Activated gamma-delta T cell (primary cell): ENCODE measurements at places on chromosomes 11 and 22.

- no peak for DNase-seq
These were observed 28.5 kb downstream of the OPCML start for GRCh38 chr11:133503776-133504175.

GRCh38 chr11:122628810-122629555 is 26.5 kb upstream of the UBASH3B start:
- no peak for DNase-seq

DNA sequence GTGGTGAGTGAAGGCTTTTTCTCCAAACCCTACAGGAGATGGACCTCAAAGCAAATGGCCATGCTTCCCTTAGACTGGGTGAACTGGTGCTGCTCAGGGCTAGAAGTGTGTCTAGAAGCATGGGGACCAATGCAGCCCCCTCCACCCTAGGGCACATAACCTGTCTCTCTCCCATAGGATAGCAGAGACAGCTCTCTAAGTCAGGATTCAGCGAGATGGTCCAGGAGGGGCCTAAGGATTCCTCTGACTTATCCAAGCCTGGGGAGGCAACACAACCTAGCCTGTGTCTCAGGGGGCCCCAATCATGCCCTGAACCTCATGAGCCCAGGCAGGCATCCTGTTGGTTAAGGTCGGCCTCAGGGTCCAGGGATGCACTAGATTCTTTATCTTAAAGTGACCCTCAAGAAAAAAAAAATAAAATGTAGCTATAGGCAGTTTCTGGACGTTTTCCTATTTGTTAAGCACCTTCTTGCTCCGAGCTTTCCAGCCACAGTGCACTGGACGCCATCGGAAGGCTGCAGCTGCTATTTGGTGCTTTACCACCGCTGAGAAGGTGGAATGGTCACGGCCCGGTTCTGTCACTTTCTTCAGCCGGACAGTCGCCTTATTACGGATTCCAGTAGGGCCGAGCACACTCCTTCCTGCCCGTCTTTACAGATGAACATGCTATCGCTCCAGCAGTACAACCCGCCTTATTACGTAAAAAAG is 5.0 kb upstream of the CCND1 start:
- DNase-seq = no peak

DNA sequence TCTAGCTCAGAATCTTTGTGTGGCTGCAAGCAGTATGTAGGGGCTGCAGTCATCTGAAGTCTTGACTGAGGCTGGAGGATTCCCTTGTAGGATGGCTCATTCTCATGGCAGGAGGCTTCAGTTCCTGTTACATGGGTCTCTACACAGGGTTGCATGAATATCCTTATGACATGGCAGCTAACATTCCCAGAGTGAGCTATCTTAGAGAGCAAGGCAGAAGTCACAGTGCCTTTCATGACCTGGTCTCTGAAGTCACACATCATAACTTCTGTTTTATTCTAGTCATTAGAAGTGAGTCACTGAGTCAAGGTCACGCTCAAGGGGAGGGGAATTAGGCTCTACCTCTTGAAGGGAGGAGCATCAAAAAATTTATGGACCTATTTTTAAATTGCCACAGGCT is 10.3 kb upstream of the SPON1 start:
- no peak for DNase-seq

- DNase-seq = no peak
These were observed 10.4 kb upstream of the TUB start for GRCh38 chr11:8070417-8071115.

GRCh38 chr22:38415046-38415445 is 40.0 kb downstream of the KCNJ4 start:
- no peak for DNase-seq

DNA sequence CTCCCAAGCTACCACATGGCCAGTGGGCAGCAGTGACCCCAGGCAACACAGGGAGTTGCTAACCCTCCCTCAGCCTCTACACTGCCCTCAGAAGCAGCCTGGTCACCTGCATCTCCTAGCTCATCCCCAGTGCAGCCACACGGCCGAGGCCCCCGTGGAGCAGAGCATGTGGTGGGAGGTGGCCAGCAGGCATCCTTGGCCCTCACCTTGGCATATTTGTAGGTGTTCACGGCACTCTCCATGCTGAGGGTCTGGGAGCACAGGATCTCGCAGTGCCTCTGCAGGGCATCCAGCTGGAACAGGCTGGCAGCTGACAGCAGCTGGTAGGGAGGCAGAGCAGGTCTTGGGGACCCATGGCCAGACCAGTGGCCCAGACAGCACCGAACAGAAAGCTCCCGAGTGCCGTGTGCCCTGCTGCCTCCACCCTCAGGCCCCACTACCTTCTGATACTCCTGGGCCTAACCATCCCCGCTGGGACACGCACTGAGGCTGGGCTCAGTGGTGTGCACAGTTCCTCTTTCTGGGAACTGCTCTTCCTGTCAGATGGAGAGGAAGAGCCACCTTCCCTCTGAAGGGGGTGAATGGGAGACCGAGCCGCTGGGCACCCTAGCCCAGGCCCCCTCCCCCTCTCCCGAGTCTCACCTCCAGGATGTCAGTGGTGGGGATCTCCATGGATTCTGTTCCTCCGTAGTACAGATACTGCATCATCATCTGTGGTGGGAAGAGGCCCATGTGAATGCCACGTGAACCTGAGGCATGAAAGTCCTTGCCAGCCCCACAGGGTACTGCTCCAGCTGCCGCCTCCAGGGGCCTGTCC is 48.8 kb downstream of the NAT10 start:
- DNase-seq = no peak

- no peak for DNase-seq
These were observed 114.8 kb downstream of the SNX19 start for GRCh38 chr11:130801333-130802122.

DNA sequence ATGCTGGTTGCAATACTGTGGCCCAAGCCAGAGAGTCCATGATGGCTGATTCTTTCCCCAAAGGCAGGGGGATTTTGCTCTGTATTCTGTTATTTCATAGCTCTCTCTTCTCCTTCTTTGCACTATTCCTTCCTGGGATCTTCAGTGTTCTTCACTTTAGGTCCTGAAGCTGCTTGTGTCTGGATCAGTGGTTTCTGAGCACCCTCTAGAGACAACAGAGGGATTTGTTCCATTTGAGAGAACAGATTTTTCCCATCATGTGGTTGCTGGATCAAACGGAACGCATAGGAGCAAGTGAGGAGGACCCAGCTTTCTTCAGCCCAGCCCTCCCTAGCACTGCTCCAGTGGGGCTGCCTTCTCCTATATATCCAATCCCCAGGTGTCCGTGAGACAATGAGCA is 68.7 kb upstream of the SYN3 start:
- no peak for DNase-seq

GRCh38 chr11:33899400-33900037 is 7.6 kb upstream of the LMO2 start:
- DNase-seq = no peak

- no peak for DNase-seq
These were observed 18.3 kb downstream of the PIK3IP1 start for GRCh38 chr22:31274017-31274416.

GRCh38 chr22:27329966-27330645 is 471.4 kb downstream of the MN1 start:
- no peak for DNase-seq

DNA sequence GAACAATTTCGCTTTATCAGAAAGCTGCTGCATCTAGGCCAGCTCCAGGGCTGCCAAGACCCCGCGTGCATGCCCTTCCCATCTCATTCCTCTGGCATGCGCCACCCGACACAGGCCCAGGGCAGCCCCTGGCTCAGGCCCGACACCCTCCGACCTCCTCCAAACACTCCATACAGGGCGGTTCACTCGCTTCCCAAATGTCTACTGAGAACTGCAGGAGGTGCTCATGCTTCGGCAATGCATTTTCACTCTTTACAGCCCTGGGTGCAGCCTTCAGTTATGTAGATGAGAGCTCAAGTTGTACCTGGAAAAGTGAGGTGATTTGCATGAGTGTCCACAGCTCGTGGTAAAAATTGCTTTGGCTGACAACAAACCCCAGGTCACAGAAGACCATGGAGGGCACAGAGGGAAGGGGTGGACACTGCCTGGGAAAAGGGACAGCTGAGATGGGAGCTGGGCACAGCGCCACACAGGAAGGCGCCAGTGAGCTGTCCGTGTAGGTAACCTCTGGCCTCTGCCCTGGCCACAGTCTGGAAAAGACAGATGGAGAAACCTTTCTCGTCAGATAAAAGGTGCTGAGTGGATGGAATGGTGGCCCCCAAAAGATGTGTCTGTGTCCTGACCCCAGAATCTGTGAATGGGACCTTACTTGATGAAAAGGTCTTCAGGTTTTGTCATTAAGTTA is 1351.9 kb downstream of the BRD1 start:
- no peak for DNase-seq

GRCh38 chr11:119108857-119109221 is 1.7 kb downstream of the C2CD2L start:
- DNase-seq = no peak

- no peak for DNase-seq
These were observed 33.1 kb upstream of the PICALM start for GRCh38 chr11:86101941-86102407.

DNA sequence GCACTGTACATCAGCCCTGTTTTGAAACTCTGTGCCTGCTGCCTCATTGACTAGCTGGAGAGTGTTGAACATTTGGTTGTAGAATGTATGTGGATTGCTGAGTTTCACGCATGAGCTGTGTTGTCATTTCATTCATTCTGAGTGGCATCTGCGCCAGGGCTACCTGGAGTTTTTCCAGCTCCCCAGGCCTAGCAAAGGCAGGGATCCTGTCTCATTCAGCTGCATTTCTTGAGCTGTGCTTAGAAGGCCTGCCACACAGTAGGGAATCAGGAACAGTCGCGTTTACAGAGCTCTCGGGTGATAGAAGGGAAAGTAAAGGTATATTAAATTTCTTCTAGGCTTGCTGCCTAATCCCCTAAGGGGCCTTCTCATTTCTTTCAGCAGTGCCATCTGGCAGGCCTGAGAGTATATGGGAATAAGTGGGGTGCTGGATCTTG is 44.3 kb downstream of the PTPRJ start:
- no peak for DNase-seq

DNA sequence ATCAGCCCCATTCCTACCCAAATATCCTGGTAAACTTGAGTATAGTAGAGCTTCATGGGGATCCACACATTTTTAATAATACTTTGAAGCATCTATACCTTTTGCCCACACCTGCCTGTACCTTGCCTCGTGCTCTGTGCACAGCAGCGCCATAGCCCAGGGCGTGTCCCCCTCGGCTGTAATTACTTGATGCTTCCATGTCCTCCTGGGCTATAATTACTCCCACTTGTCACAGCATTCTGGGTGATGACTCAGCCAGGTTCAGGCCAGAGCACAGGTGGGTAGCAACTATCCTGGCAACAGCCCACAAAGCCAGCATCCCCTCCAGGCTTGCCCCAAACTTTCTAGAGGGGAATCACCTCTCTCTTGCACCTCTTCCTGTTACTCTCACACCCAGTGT is 23.7 kb upstream of the SLC36A4 start:
- no peak for DNase-seq

- no peak for DNase-seq
These were observed 21.7 kb downstream of the WNT11 start for GRCh38 chr11:76184551-76184993.

DNA sequence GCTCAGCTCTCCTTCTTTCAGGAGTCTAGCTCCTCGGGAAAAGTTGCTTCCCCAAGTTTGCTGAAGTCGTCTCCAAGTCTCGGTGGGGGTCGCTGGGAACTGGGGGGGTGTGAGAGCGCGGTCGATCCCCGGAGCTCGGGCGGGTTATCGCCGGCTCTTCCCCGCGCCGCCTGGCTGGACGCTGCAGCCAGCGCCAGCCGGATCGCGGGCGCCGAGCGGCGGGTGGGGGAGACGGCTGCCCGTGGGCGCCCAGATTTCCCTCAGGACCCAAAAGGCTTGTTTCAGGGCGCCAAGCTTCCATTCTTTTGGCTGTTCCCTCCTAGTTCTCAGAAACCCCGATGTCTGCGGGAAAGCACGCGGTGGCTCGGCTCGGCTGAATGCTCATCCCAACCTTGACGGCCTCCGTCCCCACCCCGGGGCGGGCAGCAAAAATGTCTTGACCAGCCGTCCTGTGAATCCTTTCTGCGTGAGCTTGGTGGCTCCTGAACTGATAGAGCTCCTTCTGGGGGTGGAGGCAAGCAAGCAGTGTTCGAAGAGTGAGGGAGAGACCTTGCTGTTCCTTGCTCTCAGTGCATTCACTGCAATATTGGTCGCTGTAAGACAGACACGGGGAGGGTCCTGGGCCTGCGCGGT is 1.7 kb downstream of the ZBTB16 start:
- DNase-seq = no peak

DNA sequence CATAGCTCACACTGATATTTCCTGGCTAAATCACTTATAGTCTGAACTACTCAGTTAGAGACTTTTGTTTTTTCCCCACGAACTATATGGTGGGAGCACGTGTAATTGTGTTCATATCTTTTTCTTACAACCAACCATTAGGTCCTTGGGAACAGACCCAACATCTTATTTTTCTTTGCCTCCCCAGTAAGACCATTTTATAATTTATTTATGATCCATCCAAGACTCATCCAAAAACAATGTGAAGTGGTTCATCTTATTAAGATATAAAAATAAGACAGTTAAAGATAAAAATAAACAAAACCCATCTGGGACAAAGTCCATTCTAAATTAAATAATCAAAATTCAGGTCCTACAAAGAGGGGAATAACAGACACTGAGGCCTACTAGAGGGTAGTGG is 90.8 kb downstream of the FAM168A start:
- no peak for DNase-seq

DNA sequence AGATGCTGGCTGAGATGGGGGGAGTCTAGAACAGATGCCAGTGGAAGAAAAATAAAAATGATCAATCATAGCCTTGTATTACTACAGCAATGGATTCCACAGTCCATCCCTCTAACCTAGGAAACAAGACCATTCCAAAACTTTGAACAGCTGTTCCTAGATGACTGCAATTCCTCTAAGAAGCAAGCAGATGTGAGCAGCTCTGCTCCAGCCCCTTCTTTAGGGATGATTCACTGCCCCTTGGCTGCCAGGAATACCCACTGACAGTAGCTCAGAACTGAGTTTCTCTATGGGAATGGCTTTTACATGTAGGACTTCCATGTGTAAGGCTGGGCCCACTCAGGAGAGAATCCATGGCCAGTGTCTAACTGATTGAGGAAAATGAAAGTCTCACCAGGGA is 943.9 kb downstream of the OPCML start:
- no peak for DNase-seq

GRCh38 chr11:1549338-1550330 is 22.4 kb downstream of the DUSP8 start:
- no peak for DNase-seq

DNA sequence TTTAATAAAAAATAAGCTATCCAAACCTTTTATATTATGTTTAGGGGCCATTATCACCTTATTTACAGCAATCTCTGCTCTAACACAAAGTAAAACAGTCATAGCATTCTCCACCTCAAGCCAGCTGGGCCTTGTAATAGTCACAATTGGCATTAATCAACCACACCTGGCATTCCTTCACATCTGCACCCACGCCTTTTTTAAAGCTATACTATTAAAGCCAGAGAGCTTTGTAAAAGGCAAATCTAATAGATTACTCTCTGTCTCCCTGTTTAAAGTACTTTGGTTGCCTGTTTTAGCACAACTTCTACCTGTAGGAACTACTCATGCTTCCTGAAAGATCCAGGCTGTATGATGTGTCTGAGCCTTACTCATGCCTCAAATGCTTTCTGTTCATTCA is 113.1 kb downstream of the CSNK2A3 start:
- no peak for DNase-seq

- no peak for DNase-seq
These were observed 306.6 kb downstream of the BUD13 start for GRCh38 chr11:116466191-116466590.
